ENCODE measurements at places on chromosomes 7 and 10. TPM values are rescaled to one million over a fixed set of nuclear protein-coding genes. Genes with fewer than 3 reads are reported as not detected.

The GDI2 gene
- total RNA-seq: 304 TPM

The WNT2 gene
- total RNA-seq: 0.68 TPM

The CDK14 gene
- total RNA-seq: 17.3 TPM

The PLEKHS1 gene
- total RNA-seq: not detected

The PTF1A gene
- not detected for total RNA-seq

The HNRNPF gene
- total RNA-seq: 148 TPM

The UNCX gene
- not detected for total RNA-seq

The EBLN1 gene
- not detected for total RNA-seq

The CCDC3 gene
- 4.8 TPM for total RNA-seq

The TBXAS1 gene
- 46.3 TPM for total RNA-seq

The GDF10 gene
- total RNA-seq: 9.7 TPM

The PGAM2 gene
- total RNA-seq: 4.3 TPM

The LDB3 gene
- 0.51 TPM for total RNA-seq

The MRPL43 gene
- 71.0 TPM for total RNA-seq

The COBL gene
- 0.51 TPM for total RNA-seq

The CD36 gene
- 2,701 TPM for total RNA-seq

The OLAH gene
- 1.3 TPM for total RNA-seq

The PCDH15 gene
- total RNA-seq: not detected

The OR2A7 gene
- 2.4 TPM for total RNA-seq

The CACNB2 gene
- total RNA-seq: 1.9 TPM

The OPN1SW gene
- total RNA-seq: not detected

The SRGN gene
- total RNA-seq: 422 TPM

The EVX1 gene
- not detected for total RNA-seq

The MPP7 gene
- total RNA-seq: 2.2 TPM

The BBS9 gene
- total RNA-seq: 22.6 TPM

The KDM7A gene
- total RNA-seq: 38.6 TPM

The FBXO24 gene
- 0.44 TPM for total RNA-seq

The NKX1-2 gene
- not detected for total RNA-seq

The BEND7 gene
- total RNA-seq: 15.2 TPM

The RBM20 gene
- total RNA-seq: 10.3 TPM

The ATAD1 gene
- 29.6 TPM for total RNA-seq

The ZSCAN25 gene
- total RNA-seq: 10.7 TPM

The WDFY4 gene
- total RNA-seq: 4.1 TPM

The FAM241B gene
- 1.8 TPM for total RNA-seq

The CYP2E1 gene
- not detected for total RNA-seq

The TEX47 gene
- total RNA-seq: not detected

The NOM1 gene
- total RNA-seq: 25.1 TPM

The TMEM176B gene
- 21.1 TPM for total RNA-seq
